Fibroblast of lung (primary cell): ENCODE measurements at places on chromosomes 1 and 21.

DNA sequence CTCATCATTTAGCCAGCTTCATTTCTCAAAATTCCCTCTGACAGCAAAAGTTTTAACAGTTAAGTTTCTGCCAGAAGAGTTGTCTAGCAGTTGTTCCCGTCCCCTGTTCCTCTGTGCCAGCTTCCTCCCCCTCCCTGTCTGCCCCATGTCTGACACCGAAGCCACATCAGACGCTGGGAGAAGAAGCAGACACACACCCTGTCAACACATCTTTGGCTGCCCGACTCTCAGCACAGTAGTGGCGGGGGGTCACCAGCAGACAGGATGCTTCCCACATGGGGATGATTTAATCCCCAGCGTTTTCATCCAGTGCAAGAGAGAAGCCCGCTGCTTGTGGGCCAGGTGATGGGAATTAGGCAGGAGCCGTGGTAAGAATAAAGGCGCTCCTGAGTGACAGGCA is 379.4 kb upstream of the RUNX1 start:
- H3K27me3 ChIP-seq, result no peaks in the 10 kb centered on the region
- H3K4me3 ChIP-seq, result no peak overlapping the region
- DNase-seq, result no peak

- no peak for DNase-seq
- no peaks in the 10 kb centered on the region for H3K36me3 ChIP-seq
- H3K27ac ChIP-seq, result no peak overlapping the region
- no peak overlapping the region for H3K4me3 ChIP-seq
- no peaks in the 10 kb centered on the region for H3K27me3 ChIP-seq
- H3K4me1 ChIP-seq, result no peaks in the 10 kb centered on the region
Observed at GRCh38 chr21:42572906-42573495, 59.3 kb downstream of the SLC37A1 start.

DNA sequence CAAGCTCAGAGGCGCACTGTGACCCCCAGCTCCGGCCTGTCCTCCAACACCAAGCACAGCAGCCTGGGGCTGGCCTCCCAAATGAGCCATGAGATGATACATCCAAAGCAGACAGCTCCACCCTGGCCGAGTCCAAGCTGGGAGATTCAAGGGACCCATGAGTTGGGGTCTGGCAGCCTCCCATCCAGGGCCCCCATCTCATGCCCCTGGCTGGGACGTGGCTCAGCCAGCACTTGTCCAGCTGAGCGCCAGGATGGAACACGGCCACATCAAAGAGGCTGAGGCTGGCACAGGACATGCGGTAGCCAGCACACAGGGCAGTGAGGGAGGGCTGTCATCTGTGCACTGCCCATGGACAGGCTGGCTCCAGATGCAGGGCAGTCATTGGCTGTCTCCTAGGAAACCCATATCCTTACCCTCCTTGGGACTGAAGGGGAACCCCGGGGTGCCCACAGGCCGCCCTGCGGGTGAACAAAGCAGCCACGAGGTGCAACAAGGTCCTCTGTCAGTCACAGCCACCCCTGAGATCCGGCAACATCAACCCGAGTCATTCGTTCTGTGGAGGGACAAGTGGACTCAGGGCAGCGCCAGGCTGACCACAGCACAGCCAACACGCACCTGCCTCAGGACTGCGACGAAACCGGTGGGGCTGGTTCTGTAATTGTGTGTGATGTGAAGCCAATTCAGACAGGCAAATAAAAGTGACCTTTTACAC is 29.1 kb downstream of the SLC19A1 start:
- H3K4me3 ChIP-seq, result no peak overlapping the region
- peaks cover 14% of the 10 kb centered on the region for H3K36me3 ChIP-seq
- no peaks in the 10 kb centered on the region for H3K27me3 ChIP-seq
- DNase-seq, result no peak
- H3K4me1 ChIP-seq, result no peaks in the 10 kb centered on the region

DNA sequence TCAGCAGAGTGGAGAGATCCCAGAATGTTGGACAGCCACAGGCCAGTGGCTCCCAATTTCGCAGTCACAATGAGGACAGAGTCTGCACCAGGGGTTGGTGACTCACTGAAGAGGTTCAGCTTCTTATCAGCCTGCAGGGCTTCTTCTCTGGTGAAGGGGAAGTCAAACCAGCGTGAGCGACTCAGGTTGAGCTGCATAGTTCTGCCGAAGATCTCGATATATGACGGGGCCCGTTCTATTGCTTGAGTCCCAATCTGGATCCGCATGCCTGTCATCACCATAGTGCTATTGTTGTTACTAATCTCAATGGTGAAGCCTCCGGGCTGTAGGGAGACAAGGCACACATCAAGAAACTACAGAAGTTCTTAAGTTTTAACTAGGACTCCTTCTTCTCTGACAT is 58.5 kb downstream of the UBR4 start:
- no peaks in the 10 kb centered on the region for H3K4me1 ChIP-seq
- H3K27ac ChIP-seq, result no peak overlapping the region
- no peak overlapping the region for H3K4me3 ChIP-seq
- no peaks in the 10 kb centered on the region for H3K27me3 ChIP-seq
- H3K36me3 ChIP-seq, result peaks cover 47% of the 10 kb centered on the region

GRCh38 chr1:223214261-223214807 is 71.3 kb upstream of the TLR5 start:
- H3K4me3 ChIP-seq, result no peak overlapping the region
- no peak for DNase-seq
- H3K36me3 ChIP-seq, result no peaks in the 10 kb centered on the region
- H3K4me1 ChIP-seq, result no peaks in the 10 kb centered on the region
- H3K27me3 ChIP-seq, result peaks cover 10% of the 10 kb centered on the region

GRCh38 chr1:119359730-119360129 is 8.9 kb upstream of the HAO2 start:
- no peaks in the 10 kb centered on the region for H3K36me3 ChIP-seq
- H3K4me3 ChIP-seq, result no peak overlapping the region
- no peak overlapping the region for H3K27ac ChIP-seq
- DNase-seq, result no peak

DNA sequence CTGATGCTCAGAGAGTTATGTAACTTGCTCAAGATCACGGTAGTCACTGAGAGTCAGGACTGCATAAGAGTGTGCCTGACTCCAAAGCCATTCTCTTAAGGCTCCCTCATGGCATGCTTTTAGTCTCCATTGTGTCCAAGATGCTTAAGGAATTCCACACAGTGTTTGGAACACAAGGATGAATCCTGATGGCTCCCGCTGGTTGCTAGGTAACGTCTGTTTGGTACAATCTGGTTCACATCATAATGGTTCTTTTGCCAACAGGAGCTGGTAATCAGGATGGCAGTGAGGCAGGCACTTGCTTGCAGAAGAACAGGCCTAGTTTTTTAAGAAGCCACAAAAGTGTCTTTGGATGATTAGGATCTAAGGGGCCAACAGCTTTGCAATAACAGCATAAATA is 436.5 kb upstream of the DAB1 start:
- no peak for DNase-seq
- H3K36me3 ChIP-seq, result no peaks in the 10 kb centered on the region
- no peaks in the 10 kb centered on the region for H3K4me1 ChIP-seq
- no peaks in the 10 kb centered on the region for H3K27me3 ChIP-seq

GRCh38 chr21:34870246-34870645 is 178.9 kb downstream of the RUNX1 start:
- H3K4me1 ChIP-seq, result peaks cover 17% of the 10 kb centered on the region
- H3K36me3 ChIP-seq, result peaks cover 34% of the 10 kb centered on the region
- no peak for DNase-seq
- peak overlapping the region; percentile 34 for H3K27ac ChIP-seq
- H3K4me3 ChIP-seq, result no peak overlapping the region

DNA sequence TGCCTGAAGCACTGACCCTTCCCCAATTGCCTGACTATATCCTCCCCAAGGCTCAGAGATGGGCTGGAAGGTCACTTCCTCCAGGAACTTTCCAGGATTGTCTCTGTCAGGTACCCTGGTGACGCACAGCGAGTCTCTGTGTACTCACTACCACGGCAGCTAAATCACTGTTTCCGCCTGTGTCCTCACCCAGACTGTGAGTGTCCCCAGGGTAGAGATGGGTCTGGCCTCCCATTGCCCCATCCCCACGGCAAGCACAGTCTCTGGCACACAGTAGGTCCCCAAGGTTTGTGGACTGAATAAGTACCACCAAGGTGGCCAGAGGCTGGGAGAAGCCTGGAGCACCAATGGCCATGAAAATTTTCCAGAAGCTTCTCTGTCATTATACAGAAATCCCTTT is 93.8 kb upstream of the RUNX3 start:
- no peak for DNase-seq
- H3K4me1 ChIP-seq, result peaks cover 3% of the 10 kb centered on the region
- H3K4me3 ChIP-seq, result no peak overlapping the region
- H3K27ac ChIP-seq, result no peak overlapping the region

GRCh38 chr1:153683854-153684253 is 5.4 kb downstream of the NPR1 start:
- DNase-seq, result no peak
- H3K27ac ChIP-seq, result no peak overlapping the region
- H3K36me3 ChIP-seq, result no peaks in the 10 kb centered on the region
- no peak overlapping the region for H3K4me3 ChIP-seq
- peaks cover 5% of the 10 kb centered on the region for H3K4me1 ChIP-seq

- H3K4me1 ChIP-seq, result no peaks in the 10 kb centered on the region
- no peak overlapping the region for H3K4me3 ChIP-seq
- no peaks in the 10 kb centered on the region for H3K27me3 ChIP-seq
Observed at GRCh38 chr1:3481836-3482375, 27.4 kb downstream of the ARHGEF16 start.

GRCh38 chr1:9593147-9593491 is 4.4 kb downstream of the TMEM201 start:
- no peaks in the 10 kb centered on the region for H3K27me3 ChIP-seq
- H3K4me3 ChIP-seq, result no peak overlapping the region
- H3K4me1 ChIP-seq, result peaks cover 13% of the 10 kb centered on the region
- DNase-seq, result no peak
- H3K36me3 ChIP-seq, result peaks cover 4% of the 10 kb centered on the region

DNA sequence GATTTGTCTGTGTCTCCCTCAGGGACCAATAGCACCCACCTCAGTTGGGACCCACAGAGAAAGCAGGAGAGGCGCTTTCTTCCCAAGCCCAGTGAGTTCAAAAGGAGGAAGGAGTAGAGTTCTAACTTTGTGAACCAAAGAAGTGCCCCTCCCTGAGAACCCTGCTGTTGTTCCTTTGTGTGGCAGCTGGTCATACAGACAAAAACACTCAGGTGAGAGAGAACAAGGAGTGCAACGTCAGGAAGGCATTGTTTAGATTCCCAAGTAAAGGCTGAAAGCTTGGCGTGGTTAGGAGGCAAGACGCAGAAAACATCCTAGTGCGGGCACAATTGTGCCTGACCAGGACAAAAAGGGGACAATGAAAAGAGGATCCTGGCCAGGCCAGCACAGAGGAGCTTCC is 654.6 kb downstream of the KIF26B start:
- DNase-seq, result no peak
- H3K27me3 ChIP-seq, result no peaks in the 10 kb centered on the region
- no peak overlapping the region for H3K4me3 ChIP-seq
- no peak overlapping the region for H3K27ac ChIP-seq
- H3K4me1 ChIP-seq, result no peaks in the 10 kb centered on the region

DNA sequence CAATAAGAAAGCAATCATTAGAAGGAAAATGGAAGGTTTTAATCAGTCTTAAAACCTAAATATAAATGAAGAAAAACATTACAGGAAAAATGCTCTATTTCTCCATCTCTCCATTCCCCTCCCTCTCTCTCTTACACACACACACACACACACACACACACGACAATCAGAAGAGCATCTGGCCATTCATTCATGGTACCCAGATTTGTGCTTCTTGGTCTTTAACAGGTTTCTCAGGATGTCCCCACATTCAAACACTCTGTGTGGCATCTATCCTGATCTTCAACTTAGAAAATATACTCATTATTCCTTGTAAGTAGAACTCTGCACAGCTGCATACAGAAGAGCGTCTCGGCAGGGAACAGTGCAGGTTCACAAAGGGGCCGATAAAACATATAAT is 779 bp downstream of the LRRC40 start:
- DNase-seq, result peak; percentile 25
- H3K27me3 ChIP-seq, result no peaks in the 10 kb centered on the region
- peak overlapping the region; percentile 92 for H3K27ac ChIP-seq
- H3K4me1 ChIP-seq, result peaks cover 6% of the 10 kb centered on the region

DNA sequence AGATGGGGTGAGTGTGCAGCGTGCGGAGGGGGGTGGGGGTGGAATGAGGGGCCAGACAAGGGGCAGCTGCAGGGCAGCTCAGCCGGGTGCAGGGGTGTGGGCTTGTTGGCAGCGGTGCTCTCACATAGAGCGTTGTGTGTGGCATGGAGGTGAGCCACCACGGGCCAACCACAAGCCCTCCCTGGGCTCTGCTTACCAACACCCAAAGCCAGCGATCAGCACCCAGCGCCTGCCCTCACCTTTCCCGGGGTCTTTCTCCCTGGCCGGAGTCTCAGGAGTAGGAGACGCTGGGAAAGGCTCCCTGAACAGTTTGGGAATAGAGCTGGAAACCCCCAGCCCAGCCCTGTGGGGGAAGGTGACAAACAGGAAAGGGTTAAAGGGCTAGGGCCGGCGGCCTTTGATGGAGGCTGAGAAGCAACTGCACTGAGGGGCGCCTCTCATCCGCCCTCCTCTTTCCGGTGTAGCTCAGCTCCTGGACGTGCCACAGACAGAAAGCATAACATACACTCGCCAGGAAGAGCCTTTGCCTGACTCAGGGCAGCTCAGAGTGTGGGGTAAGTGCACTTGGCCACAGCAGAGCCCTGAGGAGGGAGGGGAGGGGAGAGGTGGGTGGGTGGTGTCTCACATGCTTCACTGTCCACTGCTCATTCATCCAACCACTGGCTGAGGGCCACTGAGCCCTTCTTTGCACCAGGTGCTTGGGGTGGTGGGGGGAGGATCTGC is 577 bp downstream of the IKBKE start:
- peak overlapping the region; percentile 93 for H3K4me3 ChIP-seq
- no peaks in the 10 kb centered on the region for H3K27me3 ChIP-seq
- H3K36me3 ChIP-seq, result peaks cover 8% of the 10 kb centered on the region
- DNase-seq, result peak; percentile 61

GRCh38 chr1:32082022-32082421 is 9.3 kb downstream of the TMEM39B start:
- no peak overlapping the region for H3K27ac ChIP-seq
- H3K36me3 ChIP-seq, result peaks cover 11% of the 10 kb centered on the region
- no peaks in the 10 kb centered on the region for H3K4me1 ChIP-seq
- H3K4me3 ChIP-seq, result no peak overlapping the region
- no peak for DNase-seq

- no peaks in the 10 kb centered on the region for H3K36me3 ChIP-seq
- H3K27ac ChIP-seq, result no peak overlapping the region
- no peak for DNase-seq
- H3K4me3 ChIP-seq, result no peak overlapping the region
- H3K27me3 ChIP-seq, result peaks cover 4% of the 10 kb centered on the region
Observed at GRCh38 chr1:99051611-99052283, 47.1 kb upstream of the PLPPR5 start.

GRCh38 chr1:244680667-244681066 is 27.7 kb downstream of the DESI2 start:
- no peak overlapping the region for H3K27ac ChIP-seq
- H3K4me1 ChIP-seq, result no peaks in the 10 kb centered on the region
- no peaks in the 10 kb centered on the region for H3K36me3 ChIP-seq
- DNase-seq, result peak; percentile 36

- H3K27me3 ChIP-seq, result no peaks in the 10 kb centered on the region
- H3K4me1 ChIP-seq, result no peaks in the 10 kb centered on the region
- no peak overlapping the region for H3K4me3 ChIP-seq
- H3K36me3 ChIP-seq, result peaks cover 4% of the 10 kb centered on the region
- DNase-seq, result no peak
Observed at GRCh38 chr1:235495551-235495950, 8.7 kb downstream of the B3GALNT2 start.

- no peaks in the 10 kb centered on the region for H3K4me1 ChIP-seq
- DNase-seq, result peak; percentile 78
- H3K27me3 ChIP-seq, result no peaks in the 10 kb centered on the region
- H3K27ac ChIP-seq, result no peak overlapping the region
Observed at GRCh38 chr1:159779403-159779851, 1.3 kb upstream of the DUSP23 start.
